ENCODE measurements at places on chromosomes 11 and 22.

DNA sequence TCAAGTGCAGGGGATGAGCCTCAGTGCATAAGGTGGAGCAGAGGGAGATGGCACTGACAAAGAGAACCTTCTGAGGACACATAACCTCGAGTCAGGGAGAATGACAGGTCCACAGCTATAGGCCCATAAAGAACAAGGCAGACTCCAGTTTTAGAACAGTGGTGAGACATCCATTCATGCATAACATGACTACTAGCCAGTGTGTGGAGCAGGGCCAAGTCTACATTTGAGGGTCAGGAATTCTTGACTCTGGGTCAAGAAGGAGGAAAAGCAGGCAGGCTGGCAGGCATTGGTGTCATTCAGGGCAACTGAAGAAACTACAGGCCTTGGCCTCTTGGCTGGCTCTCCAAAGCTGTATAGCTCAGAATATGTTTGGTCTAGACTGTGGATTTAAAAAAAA is 54.9 kb downstream of the MTNR1B start:
- no peak overlapping the region for H3K4me3 ChIP-seq
- H3K27ac ChIP-seq = no peak overlapping the region
- DNase-seq = no peak
- no peaks in the 10 kb centered on the region for H3K27me3 ChIP-seq

GRCh38 chr11:15195454-15196200 is 80.9 kb downstream of the INSC start:
- no peak for DNase-seq
- no peak overlapping the region for H3K27ac ChIP-seq
- H3K4me1 ChIP-seq = no peaks in the 10 kb centered on the region

DNA sequence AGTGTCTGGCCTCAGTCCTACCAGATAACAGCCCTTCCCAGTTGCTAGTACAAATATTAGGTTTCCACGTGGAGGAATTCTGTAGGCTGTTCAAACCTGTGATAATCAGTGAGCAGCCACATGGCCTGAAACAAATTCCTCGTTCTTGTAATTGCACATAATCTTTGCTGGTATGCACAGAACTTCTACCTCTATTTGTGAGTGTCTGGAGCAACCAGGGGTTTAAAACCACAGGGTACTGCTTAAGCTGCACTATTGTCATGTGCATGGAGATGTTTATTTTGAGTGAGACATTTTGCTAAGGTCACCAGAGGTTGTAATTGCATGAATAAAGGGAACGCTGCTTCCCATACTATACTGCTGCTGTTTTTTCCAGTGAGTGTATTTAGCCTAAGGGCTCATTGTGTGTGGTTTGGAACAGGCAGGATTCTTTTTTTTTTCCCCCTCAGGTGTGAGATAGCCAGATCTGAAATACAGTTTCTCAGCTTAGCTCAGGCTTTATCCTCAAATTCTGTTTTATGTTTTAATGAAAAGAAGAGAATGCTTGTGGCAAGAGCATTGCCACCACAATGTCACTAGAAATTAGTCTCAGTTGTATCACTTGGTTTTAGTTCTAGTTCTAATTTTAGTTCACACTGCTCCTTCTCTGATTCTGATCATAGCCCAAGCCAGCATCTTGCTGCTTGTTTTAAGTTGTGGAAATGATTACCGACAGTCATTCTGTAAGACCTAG is 60.5 kb downstream of the CYB5R2 start:
- H3K4me1 ChIP-seq = no peaks in the 10 kb centered on the region
- peaks cover 70% of the 10 kb centered on the region for H3K36me3 ChIP-seq
- no peak overlapping the region for H3K27ac ChIP-seq

DNA sequence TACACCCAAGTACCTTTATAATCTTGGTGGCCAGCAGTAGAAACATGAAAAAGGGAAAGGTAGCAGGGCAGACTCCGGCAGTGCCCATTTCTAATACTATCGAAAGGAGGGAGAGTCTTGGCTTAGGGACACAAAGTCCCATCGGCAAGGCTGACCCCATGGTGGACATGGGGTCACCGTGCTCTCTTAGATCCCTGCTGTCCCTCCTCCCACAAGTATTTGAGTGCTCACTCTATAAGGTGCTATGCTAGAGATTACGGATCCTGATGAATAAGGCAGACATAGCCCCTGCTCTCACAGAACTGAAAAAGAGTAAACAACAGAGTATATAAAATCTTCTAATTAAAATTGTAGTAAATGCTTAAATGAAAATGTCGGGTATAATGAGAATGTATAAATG is 172.4 kb upstream of the PITPNB start:
- H3K27me3 ChIP-seq = no peaks in the 10 kb centered on the region
- H3K4me1 ChIP-seq = no peaks in the 10 kb centered on the region
- no peak overlapping the region for H3K4me3 ChIP-seq
- no peak for DNase-seq
- peaks cover 7% of the 10 kb centered on the region for H3K36me3 ChIP-seq
- no peak overlapping the region for H3K27ac ChIP-seq

GRCh38 chr11:74694136-74694930 is 36.9 kb downstream of the CHRDL2 start:
- no peak overlapping the region for H3K27ac ChIP-seq
- peaks cover 26% of the 10 kb centered on the region for H3K4me1 ChIP-seq
- no peaks in the 10 kb centered on the region for H3K27me3 ChIP-seq
- no peak for DNase-seq
- no peaks in the 10 kb centered on the region for H3K36me3 ChIP-seq
- H3K4me3 ChIP-seq = no peak overlapping the region

DNA sequence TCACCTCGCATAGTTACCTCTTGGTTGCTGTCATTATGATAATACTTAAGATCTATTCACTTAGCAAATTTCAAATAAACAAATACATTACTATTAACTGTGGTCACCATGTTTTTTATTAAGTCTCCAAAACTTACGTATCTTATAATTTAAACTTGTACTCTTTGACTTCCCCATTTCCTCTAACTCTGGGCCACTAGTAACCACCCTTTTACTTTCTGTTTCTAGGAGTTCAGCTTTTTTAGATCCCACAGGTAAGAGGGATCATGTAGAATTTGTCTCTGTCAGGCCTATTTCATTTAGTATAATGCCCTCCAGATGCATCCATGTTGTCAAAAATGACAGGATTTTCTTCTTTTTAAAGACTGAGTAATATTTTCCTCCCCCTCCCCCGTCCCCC is 212.4 kb upstream of the C11orf87 start:
- no peaks in the 10 kb centered on the region for H3K36me3 ChIP-seq
- H3K27ac ChIP-seq = no peak overlapping the region
- no peaks in the 10 kb centered on the region for H3K4me1 ChIP-seq
- no peaks in the 10 kb centered on the region for H3K27me3 ChIP-seq

All from spleen (tissue), 13 donors.